Glomerular endothelial cell (primary cell): ENCODE measurements at places on chromosomes 6 and 20. TPM values are rescaled to one million over a fixed set of nuclear protein-coding genes. Genes with fewer than 3 reads are reported as not detected.

DNA sequence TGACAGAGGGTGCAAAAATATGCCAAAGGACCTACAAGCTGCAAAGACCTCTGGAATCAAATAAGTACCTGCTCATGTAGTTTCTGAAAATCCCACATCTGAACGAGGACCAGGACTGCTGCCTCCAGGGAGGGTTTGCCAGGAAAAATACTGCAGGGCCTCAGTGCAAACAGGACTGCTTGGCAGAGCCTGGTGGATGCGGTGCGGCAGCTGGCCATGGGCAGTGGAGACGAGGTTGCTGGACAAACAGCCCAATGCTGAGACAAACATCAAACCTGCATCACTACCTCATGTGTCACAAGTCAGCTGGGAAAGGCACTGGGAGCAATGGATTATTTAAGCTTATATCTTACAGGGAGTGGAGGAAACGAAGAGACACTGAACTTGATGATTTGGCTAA, 238.8 kb downstream of the PAX1 start:
- DNase-seq = no peak

DNA sequence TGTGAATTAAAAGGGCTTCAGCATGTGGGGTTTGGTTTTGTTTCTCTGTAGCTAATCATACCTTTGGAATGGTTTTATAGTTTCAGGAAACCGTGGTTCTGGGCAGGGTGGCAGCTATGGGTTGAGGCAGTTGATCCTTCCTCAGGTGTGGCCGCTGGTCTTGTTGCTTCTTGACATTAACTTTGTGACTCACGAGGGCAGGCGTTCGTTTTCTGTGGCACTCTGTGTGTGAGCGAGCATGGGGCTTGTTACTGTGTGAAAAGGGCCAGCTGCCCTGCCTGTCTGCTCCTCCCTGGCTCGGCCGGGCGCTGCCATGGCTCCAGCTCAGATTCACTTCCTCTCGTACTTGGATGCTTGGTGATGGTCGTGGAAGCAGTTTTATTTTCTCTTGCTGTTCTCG, 16.2 kb downstream of the DNAJC5 start:
- no peak for DNase-seq

- DNase-seq = no peak
Observed at GRCh38 chr20:63497946-63498935, 642 bp downstream of the EEF1A2 start.

- no peak for DNase-seq
Observed at GRCh38 chr6:124742971-124743370, 219.3 kb upstream of the RNF217 start.

DNA sequence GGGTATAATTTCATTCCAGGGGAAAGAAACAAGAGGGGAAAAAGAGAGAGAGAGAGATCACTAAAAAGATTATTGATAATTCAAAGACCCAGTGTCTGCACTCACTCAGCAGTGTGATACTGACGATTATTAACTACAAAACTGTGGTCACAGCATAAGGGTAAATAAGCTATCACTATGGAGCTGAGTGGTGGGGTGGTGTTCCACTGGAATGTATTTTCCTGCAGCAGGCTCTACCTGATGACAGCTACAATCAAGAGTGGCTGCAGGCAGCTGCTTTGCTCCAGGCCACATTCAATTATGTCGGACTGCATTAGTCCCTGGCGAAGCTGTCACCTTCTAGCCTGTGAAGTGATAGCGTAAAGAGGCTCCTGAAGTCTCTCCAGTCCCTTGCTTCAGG, 122.2 kb upstream of the TFAP2D start:
- no peak for DNase-seq

DNA sequence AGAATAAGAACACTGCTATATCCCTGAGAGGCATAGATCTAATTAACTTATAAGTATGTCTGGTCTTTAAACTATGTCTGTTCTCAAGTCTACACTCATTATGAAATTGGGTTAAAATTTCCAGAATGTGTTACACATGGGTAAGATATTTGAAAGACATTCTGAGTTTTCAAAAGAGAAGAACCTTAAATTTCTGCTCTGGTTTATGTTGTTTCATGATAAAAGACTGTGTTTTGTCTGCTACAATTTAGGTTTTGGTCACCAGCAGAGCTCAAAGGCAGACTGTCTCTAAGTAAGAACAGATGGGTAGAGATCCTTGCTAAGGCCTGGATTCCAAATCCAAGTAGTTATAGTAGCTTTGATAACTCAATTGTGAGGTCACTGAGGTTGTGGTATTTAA, 6.0 kb downstream of the STMND1 start:
- no peak for DNase-seq

DNA sequence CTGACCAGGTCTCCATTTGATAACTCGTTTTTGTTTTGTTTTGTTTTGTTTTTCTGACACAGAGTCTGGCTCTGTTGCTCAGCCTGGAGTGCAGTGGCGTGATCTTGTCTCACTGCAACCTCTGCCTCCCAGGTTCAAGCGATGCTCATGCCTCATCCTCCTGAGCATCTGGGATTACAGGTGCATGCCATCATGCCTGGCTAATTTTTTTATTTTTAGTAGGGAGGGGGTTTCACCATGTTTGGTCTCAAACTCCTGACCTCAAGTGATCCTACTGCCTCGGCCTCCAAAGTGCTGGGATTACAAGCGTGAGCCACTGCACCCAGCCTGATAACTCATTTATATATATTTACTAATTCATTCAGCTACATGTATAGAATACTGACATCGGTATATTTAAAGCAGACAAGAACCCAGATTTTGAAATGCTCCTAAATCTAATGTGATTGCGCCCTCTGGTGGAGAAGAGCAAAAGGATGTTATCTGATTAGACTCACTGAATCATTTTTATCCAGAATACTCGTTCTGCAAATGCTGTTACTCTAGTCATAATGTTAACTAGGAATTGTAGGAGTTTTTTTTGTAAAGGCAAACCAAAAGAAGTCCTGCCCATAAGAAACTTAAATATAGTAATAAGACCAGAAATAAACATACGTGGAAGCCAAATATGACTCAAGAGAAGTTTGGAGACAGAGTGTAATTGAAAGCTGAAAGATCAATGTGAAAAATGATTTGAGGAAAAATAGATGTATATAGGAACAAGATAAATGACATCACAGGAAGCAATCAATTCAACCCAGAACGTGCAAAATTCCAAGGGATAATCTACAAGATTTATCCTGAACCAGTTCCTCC, 5.3 kb upstream of the COL12A1 start:
- no peak for DNase-seq

DNA sequence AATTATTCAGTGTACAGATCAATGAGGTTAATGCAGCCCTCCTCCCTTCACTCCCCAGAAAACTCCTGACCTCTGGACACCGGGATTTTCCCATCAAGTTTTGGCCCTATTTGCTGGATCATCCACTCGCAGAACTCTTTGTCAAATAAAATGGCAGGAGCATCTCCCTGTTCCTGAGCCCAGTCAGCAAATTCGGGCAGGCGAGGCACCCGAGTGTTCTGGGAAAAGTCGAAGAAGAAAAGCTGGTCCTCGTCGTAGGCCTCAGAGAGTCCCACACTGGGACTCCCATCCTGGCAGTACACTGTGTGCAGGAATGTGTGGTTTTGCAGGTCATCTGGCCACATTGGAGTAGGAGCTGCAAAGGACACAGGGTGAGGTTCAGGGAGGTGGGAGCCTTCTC, 2.4 kb downstream of the HLA-DMA start:
- DNase-seq = no peak

- no peak for DNase-seq
Observed at GRCh38 chr6:83273596-83273995, 80.4 kb downstream of the RWDD2A start.

DNA sequence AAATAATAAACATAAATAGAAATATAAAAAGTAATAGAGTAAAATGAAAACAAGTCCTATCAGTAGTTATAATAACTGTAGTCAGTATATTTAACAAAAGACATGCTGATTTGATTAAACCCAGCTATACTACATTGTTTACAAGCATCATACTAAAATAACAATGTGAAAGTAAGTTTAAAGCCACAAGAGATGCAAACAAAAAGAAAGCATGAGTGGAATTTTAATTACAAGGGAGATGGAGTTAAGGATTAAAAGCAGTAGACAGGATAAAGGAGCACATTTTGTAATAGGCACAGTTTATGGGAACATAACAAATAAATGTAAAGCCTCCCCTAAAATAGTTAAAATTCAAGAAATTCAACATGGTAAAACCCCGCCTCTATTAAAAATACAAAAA, 41.5 kb downstream of the SENP6 start:
- no peak for DNase-seq

GRCh38 chr20:34891166-34892062, 15.0 kb downstream of the ACSS2 start:
- no peak for DNase-seq

DNA sequence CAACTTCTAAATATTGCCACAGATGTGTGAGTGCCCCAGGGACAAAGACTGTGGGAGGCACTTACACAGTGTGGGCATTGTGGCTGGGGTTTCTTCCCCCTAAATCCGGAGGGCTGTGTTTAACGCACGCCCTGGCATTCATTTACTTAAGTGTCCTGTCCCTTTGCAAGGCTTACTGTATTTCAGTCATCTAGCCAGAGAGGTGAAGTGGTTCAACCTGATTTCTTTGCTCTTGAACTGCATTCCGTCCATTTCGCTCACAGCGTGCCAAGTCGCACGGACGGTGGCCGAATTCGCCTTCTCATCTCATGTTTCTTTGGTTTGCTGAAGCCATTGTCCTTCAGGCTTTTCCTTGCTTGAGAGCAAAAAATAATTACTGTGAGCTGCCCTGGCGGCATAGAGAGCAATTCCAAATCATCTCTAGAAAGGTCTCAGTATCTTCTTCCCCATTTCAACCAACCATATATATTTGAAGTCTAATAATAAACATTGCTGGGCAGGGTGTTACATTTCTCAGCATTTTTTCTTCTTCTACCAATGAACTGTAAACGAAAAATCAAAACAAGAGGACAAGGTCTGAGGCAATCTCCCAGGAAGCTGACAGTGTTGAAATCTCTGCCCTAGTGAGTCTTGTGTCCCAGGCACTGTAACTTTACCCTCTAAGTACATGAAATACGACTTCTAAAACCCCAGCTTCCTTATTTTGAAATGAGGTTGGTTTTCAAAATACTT, 16.9 kb downstream of the SYTL3 start:
- DNase-seq = no peak

- no peak for DNase-seq
Observed at GRCh38 chr20:36251426-36251825, 15.1 kb downstream of the AAR2 start.

DNA sequence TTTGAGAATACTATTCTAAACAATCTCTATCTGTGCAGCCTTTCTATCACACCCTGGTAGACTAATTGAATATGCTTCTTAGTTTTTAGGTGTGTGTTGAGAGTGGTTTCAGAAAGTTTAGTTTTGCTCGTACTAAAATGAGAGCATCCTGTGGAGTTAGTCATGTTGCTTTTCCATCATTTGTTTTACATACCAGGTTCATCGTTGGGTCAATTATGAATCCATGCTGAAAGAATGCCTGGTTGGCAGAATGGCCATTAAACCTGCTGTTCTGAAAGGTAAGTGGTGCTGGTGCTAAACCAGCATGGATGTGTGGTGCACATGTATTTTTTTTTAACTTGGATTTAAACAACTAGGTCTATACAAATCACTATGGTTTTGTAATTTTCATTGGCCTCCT, 49.3 kb downstream of the CYB5R4 start:
- no peak for DNase-seq

GRCh38 chr6:68730291-68731054, 95.4 kb downstream of the ADGRB3 start:
- no peak for DNase-seq

- DNase-seq = no peak
Observed at GRCh38 chr6:159680104-159680503, 12.9 kb downstream of the SOD2 start.

GRCh38 chr6:143752459-143752858, 74.7 kb downstream of the PHACTR2 start:
- no peak for DNase-seq

DNA sequence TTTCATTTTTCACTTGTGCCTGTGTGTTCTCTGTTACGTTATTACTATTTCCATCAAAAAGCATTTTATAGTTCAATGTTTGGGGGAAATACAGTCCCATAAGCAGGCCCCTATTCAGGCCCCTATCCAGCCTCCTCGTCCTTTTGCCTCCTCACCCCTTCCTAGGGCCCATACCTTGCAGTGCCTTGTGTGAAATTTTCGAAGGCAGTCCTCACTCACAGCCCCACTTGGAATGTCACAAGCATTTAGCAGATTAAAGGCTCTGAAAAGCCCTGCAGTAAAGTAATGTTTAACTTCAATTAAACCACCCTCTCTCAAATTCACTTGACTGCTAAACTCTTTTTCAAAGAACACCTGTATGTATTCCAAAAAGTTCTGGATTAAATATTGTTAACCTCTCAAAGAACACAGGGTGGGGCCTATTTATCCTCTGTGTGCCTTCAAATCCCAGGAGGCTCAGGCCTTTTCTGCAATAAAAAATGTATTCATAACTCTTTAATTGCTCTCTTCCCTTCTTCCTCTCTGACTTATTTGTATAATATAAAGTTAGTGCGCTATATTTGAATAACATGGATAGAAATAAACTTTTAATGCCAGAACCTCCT, 202.5 kb downstream of the FOXA2 start:
- no peak for DNase-seq

GRCh38 chr20:36277546-36277945, 28.6 kb upstream of the DLGAP4 start:
- DNase-seq = no peak

DNA sequence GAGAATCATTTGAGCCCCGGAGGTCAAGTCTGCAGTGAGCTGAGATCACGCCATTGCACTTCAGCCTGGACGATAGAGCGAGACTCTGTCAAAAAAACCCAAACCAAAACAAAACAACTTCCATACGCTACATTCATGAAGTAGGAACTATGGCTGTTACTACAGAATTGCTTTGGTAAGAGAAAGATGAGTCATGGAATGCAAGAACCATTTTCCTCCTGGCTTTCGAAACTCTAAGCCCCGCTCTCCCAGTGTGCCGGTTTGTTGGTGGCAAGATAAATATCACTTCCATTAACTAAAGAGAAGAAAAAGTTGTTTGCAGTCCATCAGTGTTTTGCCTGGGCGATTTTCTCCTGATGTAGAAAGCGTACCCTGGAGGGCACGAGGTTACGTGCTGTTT, 61.3 kb downstream of the ZDHHC14 start:
- DNase-seq = no peak

Gene UTRN
- total RNA-seq = 316 and 335 TPM in 2 replicates

Gene SIRPB1
- 4.1 and 5.0 TPM in 2 replicates for total RNA-seq

Gene SCRT2
- not detected in 2 replicates for total RNA-seq

Gene COL9A3
- total RNA-seq = 1.3 and 1.8 TPM in 2 replicates

Gene UBE3D
- 3.7 and 6.2 TPM in 2 replicates for total RNA-seq

Gene FNDC1
- 0.06 TPM in 1 of 2 replicates, not detected in the other for total RNA-seq

Gene MDFI
- 28.2 and 34.7 TPM in 2 replicates for total RNA-seq

Gene HLA-DQA2
- total RNA-seq = not detected in 2 replicates

Gene ADAM33
- total RNA-seq = not detected in 2 replicates

Gene MOXD1
- total RNA-seq = 5.5 and 7.5 TPM in 2 replicates

Gene KIF16B
- 4.8 and 8.2 TPM in 2 replicates for total RNA-seq

Gene ARFGEF3
- total RNA-seq = 4.5 and 5.1 TPM in 2 replicates

Gene CPXM1
- total RNA-seq = 4.3 and 12.5 TPM in 2 replicates

Gene GSTA3
- not detected in 2 replicates for total RNA-seq

Gene PI16
- 0.23 TPM in 1 of 2 replicates, not detected in the other for total RNA-seq

Gene FAM217A
- total RNA-seq = not detected in 2 replicates

Gene CLDN20
- not detected in 2 replicates for total RNA-seq

Gene HTR1E
- not detected in 2 replicates for total RNA-seq

Gene VTA1
- 37.7 and 50.2 TPM in 2 replicates for total RNA-seq

Gene PLCB4
- 4.3 and 5.9 TPM in 2 replicates for total RNA-seq
